Astrocyte of the spinal cord (primary cell): ENCODE measurements at places on chromosomes 11 and 22.

GRCh38 chr11:66072518-66072917, 2.4 kb downstream of the PACS1 start:
- no peak for DNase-seq

DNA sequence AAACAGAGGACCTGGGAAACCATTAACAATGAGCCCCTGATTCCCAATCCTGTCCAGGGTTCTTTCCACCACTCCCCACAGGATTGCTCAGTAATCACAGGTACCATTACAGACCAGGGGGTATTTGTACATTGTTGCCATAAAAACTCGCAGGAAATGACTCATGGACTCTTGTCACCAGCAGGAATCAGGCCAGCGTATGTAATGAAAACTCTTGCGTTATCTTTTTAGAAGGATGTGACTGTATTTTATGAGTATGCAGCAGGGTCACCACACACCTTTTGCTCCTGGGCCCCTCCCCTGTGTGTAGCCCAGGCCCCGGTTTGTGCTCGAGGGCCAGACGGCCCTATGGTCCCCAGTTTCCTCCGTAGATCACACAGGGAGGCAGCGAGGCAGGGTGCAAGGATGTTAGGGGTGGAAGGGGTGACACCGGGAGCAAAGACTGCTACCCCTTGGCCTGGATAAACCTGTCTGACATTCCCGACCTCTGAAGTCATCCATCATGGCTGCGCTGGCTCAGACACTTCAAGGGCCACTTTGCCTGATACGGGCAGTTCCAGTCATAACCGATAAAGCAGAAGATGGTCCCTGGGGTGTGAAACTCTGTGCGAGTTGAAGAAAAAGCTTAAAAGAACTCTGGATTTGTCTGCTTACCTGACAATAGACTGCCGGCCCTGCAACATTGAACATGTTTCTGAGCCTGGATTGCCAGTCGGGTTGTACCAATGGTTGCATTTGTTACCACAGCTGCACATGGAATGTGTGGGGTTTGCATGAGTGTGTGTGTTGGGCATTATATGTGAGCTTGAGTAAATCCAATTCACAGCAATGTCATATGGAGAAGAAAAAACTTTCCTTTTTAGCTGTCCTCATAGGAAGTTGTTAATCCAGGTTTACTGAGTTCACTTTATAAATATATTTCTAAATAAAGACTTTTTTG, 56.9 kb downstream of the MICAL2 start:
- peak; percentile 92 for DNase-seq

DNA sequence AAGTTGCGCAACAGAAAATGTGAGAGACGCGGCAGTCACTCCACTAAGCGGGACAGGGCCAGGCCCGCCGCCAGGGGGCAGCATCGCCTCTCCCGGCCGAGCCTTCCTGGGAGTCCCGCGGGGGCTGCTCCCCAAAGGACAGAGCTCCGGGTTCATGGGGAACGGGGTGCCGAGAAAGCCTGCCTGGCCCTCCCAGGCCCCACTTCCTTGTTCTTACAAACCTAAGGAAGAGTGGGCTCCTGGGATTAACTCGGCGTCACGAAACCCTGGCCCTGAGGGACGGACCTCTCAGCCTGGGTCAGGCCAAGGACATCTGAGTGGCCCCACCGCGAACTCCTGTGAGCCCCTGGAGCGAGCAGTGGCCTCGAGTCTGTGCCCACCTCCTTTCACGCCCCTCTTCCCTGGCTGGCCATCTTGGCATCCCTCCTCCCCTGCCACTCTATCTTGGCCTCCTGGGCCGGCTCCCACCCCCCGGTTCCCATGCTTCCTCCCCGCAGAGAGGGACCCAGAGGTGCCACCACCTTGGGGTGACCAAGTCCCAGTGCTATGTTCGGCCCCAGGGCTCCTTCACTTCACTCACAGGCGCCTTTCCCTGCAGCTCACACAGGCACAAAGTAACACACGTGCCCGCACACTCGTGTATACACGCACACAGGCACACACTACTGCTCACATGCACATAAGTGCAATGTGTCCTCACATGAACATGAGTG, 99.9 kb upstream of the FGF3 start:
- DNase-seq = peak; percentile 51

DNA sequence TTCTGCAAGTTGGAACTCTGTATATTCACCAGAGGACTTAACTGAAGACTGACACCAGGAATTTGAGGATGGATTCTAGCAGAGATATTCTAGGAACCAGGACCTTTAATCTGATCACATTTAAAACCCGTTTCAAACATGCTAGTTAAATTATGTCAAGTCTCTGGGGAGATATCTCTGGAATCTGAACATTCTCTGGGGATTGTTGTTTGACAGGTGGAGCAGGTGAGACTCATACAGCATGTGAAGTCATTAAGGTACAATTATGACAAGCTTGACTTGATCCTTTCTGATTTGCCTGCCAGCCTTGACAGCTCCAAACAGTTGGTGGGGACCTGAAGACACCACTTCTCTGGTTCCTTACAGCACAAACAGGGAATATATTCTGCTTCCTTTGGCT, 100.3 kb downstream of the FAT3 start:
- DNase-seq = no peak

DNA sequence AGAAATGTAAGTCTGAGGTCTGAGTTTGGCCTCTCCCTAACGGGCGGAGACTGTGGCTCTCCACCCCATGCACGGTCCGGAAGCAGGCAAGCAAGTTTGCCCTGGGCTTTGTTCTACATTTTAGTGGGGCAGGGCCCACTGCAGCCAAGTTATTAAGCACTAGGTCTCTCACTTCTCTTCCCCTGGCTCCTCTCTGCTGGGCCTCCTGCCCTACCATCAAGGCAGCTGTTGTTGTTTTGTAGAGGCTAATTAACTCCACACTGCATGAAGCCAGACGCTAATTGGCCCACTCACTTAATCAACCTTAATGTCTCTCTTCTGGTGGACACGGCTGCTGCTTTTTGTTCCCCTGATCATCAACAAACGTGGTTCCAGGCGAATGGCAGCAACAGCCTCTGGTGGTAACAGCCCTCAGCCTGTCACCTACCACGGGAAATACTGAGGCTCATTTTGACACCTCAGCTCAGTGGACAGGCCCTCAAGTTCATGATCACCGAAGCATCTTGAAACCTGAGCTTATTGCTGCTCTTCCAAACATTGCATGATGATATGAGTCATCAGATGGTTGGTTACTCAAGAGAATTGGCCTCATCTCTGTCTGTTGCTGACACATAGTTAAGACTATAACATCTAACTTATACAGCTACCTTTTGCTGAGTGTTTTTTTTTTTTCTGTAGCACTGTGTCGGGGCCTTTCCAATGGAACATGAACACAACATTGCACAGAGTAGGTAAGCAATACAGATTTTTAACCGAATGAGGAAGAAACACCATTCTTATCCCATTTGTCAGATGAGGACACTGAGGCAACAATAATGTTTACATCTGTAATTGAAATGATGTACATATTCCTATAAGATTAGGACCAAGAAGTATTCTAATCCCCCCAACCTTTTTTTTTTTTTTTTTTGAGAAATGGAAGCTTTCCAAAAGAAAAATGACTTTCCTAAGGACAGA, 20.8 kb upstream of the LMO2 start:
- DNase-seq = peak; percentile 85

DNA sequence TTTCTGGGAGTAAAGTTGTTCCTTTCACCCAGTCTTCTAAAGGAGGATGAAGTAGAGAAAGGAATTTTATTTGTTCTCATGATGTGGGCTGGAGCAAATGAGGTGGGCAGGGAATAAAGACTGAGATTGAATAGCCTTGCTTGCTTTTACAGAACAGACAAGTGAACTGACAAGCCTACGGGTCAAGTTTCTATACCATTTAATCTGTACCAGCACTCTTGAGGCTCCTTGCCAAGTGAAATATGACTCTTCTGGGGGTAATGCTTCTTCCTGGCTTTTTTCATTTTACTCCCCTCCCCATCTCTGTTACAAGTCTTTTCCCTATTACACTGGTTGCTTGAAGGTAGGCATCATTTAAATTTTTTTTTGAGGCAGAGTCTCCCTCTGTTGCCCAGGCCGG, 54.8 kb downstream of the CSTPP1 start:
- no peak for DNase-seq

DNA sequence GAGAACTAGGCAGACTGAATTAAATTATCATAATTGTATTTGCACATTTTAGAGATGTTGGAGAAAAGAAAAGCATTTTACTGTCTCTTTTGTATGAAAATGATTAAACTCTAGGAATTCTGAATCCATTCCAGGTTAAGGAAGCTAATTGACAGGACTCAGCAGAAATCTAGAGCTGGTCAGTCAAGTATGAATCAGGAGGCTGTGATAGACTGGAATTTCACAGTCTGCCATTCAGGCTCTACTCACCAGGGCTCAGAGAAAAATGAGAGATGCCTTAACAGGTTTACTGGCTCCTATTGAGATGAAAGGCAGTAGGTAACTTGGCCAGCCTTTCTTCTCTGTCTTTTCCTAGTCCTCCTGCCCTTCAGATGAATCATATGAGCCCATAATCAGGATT, 693.9 kb upstream of the CHORDC1 start:
- no peak for DNase-seq

DNA sequence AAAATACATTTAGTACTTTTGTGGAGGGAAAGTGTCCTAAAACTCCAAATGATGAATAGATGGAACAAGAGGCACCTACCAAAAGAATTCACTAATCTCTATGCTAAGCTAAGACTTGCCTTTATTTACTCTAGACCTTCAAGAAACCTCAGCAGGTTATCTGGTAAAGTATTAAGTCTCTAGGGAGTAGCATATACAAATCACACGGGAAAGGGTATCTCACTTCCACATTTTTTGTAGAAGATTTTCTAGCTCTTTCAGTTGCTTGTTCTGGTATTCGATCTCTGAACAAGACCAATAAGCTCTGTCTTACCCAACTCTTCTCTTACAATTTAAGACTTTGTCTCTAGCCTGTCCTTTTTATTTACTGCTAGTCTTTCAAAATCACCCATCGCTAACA, 18.1 kb upstream of the CADM1 start:
- no peak for DNase-seq
